ENCODE measurements at places on chromosomes 4 and X. TPM values are rescaled to one million over a fixed set of nuclear protein-coding genes. Genes with fewer than 3 reads are reported as not detected.

The TCEAL6 gene
- not detected for total RNA-seq

The ITGB1BP2 gene
- 4.9 TPM for total RNA-seq

The MGAT4D gene
- total RNA-seq = not detected

The TLR10 gene
- total RNA-seq = not detected

The ANXA3 gene
- total RNA-seq = 9.2 TPM

GRCh38 chr4:174674305-174674840 lies 152.1 kb upstream of the HPGD start:
- no peak for DNase-seq

GRCh38 chrX:6770936-6771335 lies 236.0 kb upstream of the VCX3A start:
- no peak for DNase-seq

- DNase-seq = no peak
Measured at GRCh38 chr4:66562276-66562806, 892.1 kb upstream of the EPHA5 start.

DNA sequence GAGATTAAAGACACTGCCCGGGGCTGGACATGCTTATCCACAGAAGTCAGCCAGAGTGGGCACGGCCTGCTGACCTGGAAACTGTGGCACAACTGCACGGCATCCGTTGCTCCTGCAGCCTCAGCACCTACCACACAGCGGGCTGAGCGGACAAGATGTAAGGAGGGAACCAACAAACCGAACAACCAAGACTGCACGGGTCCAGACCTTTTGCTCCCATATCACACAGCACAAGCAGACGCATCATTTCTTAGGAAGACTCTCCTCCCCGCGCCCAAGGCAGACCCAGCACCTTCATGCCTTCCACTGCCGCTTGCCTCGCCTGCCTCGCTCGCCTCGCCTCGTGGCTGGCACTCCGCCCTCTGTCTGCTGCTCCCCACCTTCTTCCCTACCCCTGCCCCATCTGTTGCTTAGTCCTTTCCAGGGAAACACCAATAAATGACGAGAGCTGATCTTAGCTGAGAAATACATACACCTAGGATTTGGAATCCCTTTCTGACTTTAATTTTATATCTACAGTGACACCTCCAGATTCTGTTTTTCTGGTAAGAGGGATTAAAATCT lies 79.0 kb downstream of the AFAP1 start:
- DNase-seq = no peak

DNA sequence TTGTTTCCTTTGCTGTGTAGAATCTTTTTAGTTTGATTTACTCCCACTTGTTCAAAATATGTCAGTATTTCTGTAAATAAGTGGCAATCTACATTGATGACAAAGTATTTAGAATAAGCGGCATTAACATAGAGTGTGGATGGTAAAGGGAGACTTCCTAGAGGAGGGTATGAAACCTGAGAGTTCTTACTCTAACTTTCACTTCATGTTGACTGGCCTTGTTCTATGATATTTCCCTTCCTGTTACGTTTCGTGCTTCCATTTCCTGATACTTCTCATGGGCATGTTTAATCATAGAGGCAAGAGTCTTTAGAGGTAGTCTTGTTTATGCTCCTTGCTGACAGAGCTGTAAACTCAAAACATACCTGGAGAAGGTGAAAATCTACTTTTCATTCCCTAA lies 408.9 kb downstream of the GLUD2 start:
- no peak for DNase-seq

GRCh38 chrX:8233091-8233490 lies 62.0 kb upstream of the VCX2 start:
- no peak for DNase-seq

- DNase-seq = no peak
Measured at GRCh38 chr4:7818399-7818911, 121.2 kb downstream of the AFAP1 start.
